Activated CD8-positive, alpha-beta memory T cell treated with anti-CD3 and anti-CD28 coated beads for 24 hours (primary cell): ENCODE measurements at places on chromosomes 12 and 14.

GRCh38 chr12:124734224-124734788 is 129.4 kb downstream of the SCARB1 start:
- no peak for DNase-seq

DNA sequence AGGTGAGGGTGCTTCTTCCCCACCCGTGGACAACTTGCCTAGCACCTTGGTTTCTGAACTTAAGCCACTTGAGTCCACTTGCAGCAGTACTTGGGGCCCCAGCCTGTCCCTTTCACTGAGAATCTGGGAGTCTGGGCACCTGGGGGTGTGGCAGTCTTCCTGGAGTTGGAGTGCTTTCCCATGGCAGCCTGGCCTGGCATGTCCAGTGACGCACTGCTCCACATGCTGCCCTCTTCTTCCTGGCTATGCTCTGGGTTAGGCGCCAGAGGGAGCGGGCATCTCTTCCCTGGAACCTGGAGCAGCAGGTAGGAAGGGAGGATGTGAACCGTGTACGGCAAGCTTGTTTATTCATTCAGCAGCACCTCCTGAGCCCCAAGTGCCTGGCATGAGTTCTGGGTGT is 76.4 kb downstream of the PAPOLA start:
- no peak for DNase-seq

DNA sequence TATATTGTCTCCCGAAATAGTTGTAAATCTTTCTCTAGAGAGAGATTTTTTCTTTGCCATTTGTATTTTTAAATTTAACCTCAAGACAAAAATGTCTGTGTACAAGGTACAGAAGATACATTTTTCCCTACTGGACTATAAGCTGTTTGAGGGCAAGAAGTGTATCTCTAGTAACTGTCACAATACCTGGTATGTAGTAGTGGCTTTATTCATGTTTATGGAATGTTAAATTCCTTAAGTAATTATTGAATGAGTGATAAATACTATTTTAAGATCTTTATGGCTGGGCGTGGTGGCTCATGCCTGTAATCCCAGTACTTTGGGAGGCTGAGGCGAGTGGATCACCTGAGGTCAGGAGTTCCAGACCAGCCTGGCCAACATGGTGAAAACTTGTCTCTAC is 24.4 kb upstream of the CDK17 start:
- DNase-seq, result no peak

DNA sequence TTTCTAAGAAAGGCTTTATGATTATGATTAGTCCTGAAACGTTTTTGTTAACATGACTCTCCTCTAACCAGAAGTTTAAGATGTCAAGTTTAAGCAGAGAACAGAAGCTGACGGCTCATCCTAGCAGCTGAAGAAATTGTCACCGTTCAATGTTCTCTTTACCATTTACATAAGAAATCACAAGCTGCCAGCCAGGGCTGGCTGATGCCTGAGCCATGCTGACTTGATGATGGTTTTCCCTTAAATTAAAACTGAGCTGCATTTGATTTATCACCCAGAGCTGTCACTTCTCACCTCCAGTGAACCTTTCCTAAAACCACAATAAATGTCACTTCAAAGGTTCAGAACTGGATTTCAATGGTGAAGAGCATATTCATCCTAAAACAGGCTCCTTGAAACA is 153.6 kb downstream of the KTN1 start:
- no peak for DNase-seq

DNA sequence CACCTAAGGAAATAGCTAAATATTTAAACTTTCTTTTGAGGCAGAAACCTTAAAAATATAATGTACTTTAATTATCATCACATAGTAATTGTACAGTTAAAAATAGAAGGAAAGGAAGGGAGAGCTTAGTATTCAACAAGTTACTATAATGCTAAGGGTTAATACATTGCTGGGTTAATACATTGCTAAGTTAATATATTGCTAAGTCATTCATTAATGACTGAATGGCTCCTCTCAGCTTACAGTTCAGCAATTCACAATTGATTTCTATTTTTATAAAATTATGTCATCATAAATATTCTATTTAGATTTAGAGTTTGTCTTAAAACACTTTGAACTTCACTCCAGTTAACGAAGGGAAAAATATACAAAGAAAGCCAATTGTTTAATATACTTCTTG is 207.9 kb downstream of the BMP4 start:
- no peak for DNase-seq

DNA sequence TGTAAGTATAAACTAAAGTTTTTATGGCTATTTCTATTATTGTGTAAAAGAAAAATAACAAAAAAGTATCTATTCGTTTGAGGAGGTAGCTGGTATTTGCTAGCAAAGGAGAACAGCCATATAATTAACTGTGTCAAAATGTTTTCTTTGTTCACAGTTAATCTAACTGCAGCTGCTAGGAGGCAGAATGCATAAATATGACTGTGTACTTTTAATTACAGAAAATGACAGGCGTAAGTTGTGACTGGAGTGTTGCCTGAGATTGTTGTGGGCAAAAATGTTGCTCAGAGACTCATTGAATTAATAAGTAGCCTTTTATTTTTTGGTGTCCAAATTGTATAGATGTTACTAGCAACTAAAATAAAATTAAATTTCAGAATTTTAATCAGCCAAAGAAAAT is 33.5 kb downstream of the PTPRO start:
- DNase-seq, result no peak

DNA sequence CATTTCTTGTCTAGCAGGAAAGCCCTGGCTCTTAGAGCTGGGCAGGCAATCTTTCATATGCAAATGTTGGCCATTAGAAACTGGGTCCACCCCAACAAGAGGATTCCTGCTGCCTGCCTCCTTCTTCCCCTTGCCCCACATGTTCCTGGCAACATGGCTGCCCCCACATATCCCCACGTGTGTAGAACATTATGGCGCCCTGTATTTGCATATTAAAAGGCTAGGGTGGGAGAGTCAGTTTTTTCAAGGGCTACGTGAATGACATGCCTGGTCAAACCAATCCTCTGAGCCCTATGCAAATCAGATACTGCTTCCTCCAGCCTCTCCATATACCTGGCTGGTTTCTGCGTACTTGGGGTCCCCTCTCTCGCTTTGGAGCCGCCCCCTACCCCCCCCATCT is 514.0 kb downstream of the FUT8 start:
- DNase-seq, result no peak

DNA sequence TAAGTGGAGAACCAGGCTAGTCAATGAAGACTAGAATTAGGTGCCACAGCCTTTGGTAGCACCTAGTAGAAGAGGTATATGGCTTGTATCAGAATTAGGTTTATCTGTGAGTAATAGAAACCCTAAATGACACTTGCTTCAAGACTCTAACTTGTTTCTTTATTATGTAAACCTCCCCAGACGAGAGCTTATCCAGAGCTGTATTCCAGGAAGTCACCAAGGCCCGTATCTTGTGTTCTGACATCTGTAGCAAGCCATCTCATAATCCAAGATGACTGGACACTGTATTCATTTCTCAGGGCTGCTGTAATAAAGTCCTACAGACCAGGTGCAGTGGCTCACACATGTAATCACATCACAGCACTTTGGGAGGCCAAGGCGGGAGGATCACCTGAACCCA is 56.7 kb upstream of the PPP1R12A start:
- no peak for DNase-seq

- DNase-seq, result no peak
These were observed 293.6 kb upstream of the RGS6 start for GRCh38 chr14:71638523-71639196.

DNA sequence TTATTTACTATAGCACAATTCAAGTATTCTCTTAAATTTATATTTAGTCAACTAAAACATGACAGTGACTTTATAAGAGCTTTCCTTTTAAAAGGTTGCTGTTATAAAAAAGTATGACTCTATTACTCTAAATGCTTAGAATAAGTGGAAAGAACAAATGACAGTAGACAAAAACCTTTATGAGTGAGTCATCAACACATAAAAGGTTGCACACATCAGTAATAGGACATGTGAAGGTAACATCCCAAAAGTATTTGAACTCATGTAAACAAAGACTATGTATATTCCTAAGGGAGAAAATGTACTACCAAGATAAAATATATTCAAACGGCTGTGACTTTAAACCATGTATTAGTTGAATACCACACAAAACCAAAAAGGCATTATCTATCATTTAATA is 98.8 kb downstream of the PAWR start:
- no peak for DNase-seq

DNA sequence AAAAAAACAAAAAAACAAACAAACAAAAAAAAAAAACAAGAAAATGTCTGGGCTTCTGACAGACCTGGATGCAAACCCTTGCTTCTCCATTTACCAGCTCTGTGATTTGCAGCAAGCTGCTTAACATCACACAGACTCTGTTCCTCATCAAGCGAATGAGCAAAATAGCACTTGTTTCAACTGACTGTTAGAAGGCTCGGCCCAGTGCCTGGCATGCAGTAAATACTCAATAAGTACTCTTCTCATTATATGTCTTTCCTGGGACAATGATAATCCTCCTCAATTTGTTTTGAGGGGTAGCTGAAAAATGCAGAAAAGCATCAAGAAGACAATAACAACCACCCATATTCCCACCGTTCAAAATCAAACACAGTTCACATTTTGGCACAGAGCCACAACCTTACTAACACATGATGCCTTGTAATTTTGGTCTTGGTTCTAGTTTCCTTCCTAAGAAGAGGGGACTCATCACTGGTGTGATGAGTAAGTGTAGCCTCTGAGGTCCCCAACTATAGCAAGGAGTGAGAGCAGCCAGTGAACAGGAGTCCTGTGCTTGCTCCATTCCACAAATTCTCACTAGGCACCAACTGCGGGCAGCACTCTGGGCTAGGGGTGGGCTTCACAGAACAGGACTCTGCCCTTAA is 60.4 kb downstream of the TTC7B start:
- no peak for DNase-seq

DNA sequence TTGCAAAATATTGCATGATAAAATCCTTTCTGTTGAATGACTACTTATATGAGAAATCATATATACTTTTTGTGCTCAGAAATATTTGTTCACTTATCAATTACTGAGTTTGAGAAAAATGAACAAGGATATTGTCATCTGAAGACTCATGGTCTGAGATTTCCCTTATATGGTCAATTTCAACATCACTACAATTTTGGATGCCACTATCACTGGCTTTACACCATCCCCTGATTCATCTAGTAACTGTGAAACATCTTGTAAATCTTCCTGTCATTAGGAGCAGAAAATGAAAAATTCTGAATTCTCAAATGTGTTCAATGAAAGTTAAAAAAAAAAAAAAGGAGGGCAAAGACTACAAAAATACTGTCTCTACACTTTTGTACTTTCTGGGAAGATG is 21.8 kb upstream of the GXYLT1 start:
- DNase-seq, result no peak
